ENCODE measurements at places on chromosomes 12 and 14.

DNA sequence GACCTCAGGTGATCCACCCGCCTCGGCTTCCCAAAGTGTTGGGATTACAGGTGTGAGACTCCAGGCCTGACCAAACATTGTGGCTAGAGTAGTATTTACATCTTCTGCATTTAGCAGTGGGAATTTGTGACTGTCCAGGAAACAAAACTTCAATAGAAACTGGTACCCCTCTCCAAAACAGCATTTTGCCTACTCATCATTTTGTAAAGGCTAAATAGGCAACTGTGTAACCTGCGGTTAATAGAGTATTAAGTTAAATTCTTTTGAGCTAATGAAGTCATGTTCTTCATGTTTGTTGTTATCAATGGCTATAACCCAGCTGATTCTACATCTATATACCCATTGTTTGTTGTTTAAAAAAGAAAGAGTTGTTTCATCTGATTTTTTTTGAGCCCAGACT lies 8.1 kb downstream of the CMAS start:
- DNase-seq, result no peak

- no peak for DNase-seq
Measured at GRCh38 chr12:89468017-89468416, 56.6 kb downstream of the GALNT4 start.

DNA sequence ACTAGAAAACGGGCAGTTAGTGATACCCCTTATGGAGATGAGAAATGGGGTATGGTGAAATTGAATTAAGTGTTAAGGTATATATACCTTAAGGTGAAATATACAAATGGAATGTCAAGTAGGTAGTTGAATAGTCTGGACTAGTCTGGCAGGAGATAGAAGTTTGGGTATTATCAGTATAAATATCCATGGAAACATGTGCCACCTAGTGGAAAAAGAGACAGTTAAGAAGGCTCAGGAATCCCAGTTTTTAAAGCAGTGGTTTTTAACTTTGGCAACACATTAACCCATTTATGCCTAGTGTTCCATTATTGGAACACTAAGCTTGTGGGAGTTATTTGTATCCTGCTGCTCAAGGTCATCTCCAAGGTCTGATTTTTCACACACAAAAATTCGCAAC lies 38.6 kb upstream of the TPH2 start:
- no peak for DNase-seq

DNA sequence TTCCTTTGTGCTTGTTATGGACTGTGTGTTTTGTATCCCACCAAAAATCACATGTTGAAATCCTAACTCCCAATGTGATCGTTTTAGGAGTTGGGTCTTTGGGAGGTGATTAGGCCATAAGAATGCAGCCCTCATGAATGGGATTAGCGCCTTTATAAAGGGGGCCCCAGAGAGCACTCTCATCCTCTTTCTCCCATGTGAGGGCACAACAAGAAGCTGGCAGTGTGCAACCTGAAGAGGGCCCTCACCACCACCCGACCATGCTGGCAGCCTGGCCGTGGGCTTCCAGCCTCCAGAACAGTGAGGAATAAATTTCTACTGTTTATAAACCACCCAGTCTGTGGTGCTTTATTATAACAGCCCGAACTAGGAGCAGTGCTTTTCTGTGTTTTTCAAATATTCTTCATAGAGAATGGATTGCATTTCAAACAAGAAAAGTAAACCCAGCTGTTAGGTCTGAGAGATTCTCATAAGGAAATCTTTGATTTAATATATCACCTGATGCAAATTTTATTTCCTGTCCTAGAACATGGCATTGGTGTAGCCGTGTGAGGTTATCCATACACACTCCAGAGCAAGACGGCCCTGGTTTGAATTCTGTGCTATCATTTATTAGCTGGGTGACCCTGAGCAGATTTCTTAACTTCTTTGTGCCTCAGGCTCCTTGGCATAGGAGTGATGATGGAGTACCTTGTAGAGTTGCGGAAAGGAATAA lies 27.8 kb downstream of the HSPB8 start:
- DNase-seq, result no peak

DNA sequence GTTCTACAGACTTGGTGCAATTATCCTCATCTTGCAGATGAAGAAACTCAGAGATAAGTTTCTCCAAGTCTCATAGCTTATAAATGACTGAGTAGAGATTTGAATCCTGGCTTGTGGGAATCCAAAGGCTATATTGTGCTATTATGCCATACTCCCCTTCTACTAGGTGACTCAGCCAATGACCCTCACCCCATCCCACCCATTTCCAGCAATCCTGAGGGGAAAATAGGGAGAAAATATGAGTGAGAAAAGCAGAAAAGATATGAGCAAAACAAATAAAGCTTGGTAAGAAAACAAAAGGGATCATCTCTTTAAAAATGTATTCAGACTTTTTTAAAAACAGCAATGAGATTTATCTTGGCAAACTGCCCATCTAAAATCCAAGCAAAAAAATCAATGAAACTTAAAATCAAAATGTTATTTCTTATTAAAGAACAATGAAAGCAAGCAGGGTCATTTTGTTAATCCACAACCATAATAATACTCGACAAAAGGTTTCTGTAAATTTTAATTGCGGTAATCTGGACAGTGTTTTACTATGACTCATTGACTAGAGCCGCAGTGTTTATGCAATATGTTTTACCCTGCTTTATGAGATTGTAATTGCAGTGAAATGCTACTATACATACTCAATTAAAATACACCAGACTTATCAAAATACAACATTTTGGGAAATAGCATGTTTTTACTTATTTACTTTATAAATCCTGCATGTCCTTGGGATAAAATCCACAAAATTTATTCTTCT lies 13.1 kb upstream of the LGR5 start:
- no peak for DNase-seq

DNA sequence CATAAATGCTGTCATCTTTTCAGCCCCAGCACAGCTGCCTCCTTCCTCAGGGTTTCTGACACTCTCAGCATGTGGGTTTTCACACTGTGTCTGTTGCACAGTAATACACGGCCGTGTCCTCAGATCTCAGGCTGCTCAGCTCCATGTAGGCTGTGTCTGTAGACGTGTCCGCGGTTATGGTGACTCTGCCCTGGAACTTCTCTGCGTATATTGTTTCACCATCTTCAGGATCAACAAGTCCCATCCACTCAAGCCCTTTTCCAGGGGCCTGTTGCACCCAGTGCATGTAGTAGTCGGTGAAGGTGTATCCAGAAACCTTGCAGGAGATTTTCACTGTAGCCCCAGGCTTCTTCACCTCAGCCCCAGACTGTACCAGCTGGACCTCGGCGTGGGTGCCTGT lies 1210.6 kb downstream of the TMEM121 start:
- no peak for DNase-seq

DNA sequence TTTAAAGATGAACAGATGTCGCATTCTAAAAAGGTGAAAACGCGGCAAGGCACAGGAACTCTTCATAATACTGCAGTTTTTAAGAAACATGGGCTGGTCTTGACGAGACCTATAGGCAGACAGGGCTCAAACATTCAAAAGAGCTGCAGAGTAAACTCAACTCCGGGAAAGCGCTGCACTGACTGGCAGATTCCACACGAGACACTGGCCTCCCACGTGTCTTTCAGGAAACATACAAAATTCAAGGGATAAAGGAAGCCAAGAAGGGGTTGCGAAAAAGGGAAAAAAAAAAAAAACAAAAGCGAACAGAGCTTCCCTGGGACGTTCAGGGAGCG lies 614 bp upstream of the ARF6 start:
- peak; percentile 60 for DNase-seq

DNA sequence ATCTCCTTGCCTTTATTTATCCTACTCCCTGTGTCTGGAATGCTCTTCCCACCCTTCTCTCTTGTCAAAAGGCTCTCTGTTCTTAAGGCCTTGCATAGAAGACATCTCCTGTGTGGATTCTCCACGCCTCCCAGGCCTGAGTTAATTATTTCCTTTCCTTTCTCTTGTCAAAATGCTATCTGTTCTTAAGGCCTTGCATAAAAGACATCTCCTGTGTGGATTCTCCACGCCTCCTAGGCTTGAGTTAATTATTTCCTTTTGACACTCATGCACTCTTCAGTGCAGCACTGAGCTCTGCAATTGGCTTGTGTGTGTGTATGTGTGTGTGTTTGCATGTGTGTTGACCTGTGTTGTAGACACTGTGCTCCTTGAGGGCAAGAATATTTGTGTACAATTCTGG lies 52.1 kb upstream of the DCD start:
- no peak for DNase-seq
